ENCODE measurements at places on chromosomes 16 and 17. TPM values are rescaled to one million over a fixed set of nuclear protein-coding genes. Genes with fewer than 3 reads are reported as not detected.

DNA sequence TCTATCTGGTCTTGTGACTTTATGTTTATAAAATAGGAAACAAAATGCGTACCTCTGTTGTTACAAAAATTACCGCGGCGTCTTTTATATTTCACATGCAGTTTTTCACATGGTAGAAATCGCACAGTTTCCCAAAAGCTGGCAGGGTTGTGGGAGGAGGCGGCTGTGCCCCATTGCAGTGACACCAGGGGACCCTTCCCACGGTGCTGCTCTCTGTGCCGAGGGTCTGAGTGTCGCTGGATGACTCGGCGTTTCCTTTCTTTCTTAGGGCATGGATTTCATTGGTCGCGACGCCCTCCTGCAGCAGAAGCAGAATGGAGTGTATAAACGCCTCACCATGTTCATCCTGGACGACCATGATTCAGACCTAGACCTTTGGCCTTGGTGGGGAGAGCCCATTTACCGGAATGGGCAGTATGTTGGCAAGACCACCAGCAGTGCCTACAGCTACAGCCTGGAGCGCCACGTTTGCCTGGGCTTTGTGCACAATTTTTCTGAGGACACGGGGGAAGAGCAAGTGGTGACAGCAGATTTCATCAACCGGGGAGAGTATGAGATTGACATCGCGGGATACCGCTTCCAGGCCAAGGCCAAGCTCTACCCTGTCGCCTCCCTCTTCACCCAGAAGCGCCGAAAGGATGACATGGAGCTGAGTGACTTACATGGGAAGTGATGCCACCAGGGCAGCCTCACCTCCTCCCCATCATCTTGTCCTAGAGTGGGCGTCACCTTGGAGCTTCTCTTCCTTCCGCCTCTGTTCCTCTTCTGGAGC lies 17.2 kb upstream of the CLEC18C start:
- no peak for DNase-seq

Gene KRTAP4-3
- not detected for total RNA-seq

DNA sequence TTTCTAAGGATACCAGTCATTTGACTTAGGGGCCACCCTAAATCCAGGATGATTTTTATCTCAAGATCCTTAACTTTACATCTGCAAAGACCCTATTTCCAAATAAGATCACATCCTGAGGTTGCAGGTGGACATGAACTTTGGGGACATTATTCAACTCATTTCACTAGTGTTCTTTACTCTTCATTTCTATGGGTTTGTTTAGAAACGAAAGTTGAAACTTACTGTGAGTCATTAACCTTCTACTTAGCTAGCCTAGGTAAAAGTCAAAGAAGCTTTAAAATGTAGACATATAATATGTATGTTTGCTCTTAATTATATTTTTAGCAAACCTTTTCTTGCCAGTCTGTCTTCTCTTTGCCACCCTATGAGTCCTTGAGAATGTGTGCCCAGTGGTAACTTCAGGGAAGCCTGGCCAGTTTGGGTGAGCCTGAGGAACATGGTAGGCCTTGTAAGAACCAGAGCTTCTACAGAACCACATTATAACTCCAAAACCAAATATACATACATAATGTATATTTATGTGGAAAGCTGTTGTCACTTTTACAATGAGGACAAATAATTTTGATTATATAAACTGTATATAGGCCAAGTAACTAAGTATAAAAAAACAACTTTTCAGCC lies 38.4 kb downstream of the BPTF start:
- DNase-seq, result no peak

Gene ADGRG3
- 0.16 TPM for total RNA-seq

GRCh38 chr16:21611198-21611555 lies 11.8 kb downstream of the METTL9 start:
- no peak for DNase-seq

- DNase-seq, result no peak
Observed at GRCh38 chr16:88473666-88474534, 20.8 kb downstream of the ZFPM1 start.

- no peak for DNase-seq
Observed at GRCh38 chr16:52383640-52384292, 163.2 kb downstream of the TOX3 start.

DNA sequence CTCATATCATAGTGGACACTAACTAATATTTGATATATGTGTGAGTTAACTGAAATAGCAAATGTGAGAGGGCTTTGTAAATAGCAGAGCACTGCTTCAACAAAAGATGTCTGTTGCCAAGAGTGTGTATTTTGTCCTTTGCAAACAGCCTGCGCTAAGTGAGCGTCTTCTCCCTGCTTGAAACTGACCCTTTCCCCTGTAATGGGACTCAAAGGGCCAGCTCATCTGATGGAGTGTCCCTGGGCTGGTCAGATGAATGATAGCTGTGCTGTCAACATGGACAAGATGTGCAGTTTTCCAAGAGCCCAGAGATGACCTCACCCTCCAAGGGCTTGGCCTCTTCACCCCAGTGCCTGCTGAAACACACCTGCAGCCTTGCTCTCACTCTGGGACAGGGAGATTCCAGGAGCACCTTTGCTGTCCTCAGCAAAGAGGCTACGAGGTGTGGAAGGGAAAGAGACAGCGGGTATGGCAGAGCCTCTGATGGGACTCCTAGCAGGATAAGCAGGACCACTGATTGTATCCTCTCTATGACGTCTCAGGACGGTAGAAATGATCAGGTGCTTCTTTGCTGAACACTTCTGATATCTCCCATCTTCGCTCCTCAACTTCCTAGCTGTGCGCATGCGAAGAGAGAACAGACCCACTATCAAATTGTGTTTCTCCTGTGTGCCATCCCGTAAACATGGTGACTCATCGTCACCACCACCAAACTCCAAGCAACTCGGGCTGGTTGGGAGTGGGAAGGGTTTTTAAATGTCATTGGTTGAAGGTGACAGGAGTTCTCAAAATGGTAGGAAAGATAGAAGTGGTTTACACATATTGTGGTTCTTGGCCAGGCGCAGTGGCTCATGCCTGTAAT lies 35.8 kb upstream of the TBX2 start:
- DNase-seq, result no peak

Gene TBX2
- 0.47 TPM for total RNA-seq

- no peak for DNase-seq
Observed at GRCh38 chr17:74759243-74759801, 10.9 kb downstream of the NHERF1 start.

DNA sequence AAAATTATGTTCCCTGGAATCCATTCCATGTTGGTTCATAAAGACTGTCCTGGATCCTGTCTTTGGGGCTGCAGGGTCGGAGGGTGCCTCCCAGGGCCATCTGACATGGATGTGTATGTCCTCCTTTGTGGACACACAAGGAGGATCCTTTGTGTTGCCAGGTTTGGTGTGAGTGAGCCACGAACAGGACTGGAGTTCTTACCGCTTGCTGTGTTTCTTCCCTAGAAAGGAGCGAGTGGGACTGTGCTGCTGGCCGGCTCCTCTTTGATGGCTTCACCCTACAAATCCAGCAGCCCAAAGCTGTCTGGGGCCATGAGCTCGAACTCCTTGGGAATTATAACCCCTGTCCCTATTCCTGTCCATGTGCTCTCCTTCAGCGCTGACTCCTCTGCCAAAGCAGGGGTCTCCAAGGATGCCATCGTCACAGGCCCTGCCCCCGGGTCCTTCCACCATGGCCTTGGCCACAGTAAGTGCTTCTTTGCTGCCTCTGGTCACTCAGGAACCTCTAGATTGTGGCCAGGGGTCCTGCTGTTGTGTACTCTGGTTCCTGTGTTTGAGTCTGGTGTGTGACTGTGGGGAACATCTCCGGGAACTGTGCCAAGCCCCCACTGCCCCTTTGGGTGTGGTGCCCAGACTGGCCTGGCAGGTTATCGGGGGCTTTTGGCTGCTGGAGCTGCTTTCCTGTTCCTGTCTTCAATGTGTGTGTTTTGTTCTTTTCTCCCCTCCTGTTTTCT lies 29.5 kb downstream of the UBN1 start:
- no peak for DNase-seq

DNA sequence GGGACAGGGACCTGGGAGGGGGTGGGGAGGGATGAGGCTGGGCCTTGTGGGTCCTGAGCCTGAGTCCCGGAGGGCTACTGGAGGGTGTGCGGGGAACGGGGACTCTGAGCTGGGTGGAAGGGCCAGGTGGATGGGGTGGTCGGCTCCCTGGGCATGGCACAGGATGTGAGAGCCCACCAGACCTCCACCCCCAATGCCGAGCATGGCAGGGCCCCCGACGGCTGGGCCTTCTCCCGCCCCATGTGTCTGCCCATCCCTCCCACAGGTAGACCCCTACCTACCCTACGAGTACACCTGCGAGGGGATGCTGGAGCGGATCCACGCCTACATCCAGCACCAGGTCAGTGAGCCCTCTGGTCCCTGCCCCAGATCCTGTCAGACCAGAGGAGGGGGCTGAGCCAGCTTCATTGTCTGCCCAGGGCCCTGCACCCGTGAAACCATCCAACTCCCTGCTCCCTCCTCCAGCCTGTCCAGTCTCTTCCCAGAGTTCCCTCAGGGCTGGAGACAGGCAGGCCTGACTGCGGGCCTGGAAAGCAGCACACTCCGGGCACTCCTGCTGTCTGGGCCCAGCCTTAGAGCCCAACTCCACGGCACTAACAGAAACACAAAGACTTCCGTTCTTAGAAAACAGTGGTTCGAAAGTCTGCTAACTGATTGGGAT lies 78.0 kb downstream of the MGAT5B start:
- DNase-seq, result no peak

Gene NDUFAF8
- total RNA-seq, result 7.8 TPM

DNA sequence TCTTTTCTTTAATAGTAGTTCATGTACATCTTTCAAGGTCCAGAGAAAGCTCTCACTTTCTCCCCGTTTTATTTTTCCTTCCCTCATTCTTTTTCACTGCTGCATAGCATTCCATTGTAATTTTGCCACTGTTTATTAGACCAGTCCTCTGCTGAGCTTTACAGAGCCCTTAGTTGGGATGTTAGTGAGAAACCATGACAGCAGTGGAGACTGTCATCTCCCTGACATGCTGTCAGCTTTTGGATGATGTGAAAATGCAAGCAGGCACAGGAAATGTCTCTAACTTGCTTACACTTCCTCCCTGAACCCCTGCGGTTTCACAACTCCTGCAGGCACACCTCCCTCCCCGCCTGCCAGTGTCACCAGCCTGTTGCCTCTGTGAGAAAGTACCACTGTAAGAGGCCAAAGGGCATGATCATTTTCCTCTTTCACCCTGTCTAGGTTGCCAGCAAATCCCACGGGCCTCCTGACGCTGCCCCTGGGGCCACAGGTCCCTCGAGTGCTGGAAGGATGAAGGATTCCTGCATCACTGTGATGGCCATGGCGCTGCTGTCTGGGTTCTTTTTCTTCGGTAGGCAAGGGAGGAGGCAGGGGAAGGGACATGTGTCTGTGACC lies at the start of gene ITGAL:
Gene ITGAL, plus strand, starts transcription at position 415 of the 615 bp plus-strand sequence. Its CDS starts 96 bp downstream, at position 511.
- DNase-seq, result no peak

DNA sequence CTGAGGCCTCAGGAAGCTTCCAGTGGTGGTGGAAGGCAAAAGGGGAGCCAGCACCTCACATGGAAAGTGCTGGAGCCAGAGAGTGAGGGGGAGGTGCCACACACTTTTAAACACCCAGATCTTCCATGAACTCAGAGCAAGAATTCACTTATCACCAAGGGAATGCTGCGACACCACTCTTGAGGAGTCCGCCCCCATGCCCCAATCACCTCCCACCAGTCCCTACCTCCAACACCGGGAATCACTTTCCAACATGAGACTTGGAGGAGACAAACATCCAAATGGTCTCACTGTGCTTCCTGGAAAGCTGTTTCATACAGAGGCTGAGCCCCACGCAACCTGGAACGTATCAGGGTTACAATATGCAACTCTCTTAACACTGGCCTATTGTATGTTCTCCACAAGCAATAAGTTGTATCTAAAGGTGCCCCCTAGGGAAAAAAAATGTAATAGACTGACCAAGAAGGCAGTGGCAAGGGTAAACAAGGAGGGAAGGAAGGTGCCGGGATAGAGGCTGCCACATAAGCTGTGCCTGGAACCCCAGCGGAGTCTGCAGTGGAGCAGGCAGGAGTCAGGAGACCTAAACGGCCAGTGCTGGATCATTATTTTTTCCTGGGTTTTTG lies 106.7 kb upstream of the FOXF1 start:
- DNase-seq, result no peak

DNA sequence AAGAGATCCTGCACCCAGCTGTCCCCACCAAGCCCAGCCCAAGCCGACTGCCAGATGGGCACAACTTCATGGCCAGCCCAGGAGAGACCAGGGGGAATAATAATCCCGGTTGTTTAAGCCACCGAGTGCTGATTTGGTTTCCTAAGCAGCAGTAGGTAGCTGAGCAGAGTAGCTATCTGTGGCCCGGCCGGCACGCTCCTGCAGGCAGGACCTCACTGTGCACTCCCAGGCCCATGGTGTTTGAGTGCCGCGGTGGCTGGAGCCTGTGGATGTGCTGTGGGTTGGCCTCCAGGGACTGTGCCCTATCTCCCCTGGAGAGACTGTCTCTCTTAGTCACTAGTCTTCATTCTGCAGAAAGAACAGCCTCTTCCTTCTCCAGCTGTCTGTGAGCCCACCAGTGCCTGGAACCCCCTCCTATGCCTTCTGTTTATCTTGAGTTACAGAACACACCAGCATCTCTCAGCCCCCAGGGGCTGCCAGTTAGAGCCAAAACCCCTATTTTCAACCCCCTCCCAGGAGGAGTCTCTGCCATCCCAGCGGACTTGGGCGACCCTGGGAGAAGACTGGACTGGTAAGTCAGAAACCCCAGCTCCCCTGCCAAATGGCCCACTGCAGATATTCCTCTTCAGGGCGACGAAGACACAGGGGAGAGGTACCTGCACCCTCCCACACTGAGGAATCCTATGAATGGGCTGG lies 152.0 kb downstream of the SDK2 start:
- no peak for DNase-seq

GRCh38 chr17:29252101-29252791 lies 5.6 kb downstream of the CRYBA1 start:
- DNase-seq, result no peak

DNA sequence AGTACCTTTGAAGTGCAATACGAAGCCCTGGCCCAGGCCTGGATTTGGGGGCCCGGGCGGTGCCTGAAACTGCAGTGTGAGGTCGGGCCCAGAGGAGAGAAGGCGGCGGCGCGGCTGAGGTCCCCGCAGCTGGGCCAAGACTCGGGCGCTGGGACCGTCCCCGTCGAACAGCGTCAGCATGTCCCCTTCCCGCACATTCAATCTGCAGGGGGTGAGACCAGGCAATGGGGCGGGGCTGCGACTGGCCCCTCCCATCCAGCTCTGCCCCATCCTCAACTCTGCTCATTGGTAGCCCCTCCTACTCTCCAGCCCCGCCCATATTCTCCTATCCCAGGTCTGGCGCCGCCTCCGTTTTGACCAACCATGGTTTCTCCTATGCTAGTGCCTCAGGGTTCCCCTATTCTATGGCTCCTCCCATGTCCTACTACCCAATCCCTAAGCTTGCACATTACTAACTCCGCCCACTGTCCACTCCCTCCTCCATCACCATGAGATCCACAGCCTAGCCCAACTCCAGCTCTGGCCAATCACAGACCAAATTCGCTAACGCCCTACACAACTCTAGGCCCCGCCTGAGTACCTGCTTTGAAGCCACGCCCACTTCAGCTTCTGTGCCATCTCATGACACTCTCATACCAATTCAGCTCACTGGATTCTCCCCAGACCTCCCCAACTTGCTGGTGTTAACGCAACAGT lies 14.4 kb upstream of the CDIPT start:
- DNase-seq, result peak; percentile 26

Gene CLEC19A
- total RNA-seq, result not detected

Data from occipital lobe (tissue), 3 donors.